Kidney (tissue), 22 donors: ENCODE measurements at places on chromosomes 4 and X. TPM values are rescaled to one million over a fixed set of nuclear protein-coding genes. Genes with fewer than 3 reads are reported as not detected.
A peak's percentile ranks its signal among the peaks of the same experiment; 100 is the strongest.

The PF4V1 gene
- total RNA-seq: 1.0 TPM

The GBA3 gene
- total RNA-seq: 40.9 TPM

The HDX gene
- 5.9 TPM for total RNA-seq

The FOXR2 gene
- not detected for total RNA-seq

The AREG gene
- 11.8 TPM for total RNA-seq

The ATG4A gene
- total RNA-seq: 14.7 TPM

The RAI2 gene
- total RNA-seq: 43.1 TPM

The TLR10 gene
- 2.0 TPM for total RNA-seq

The NAP1L2 gene
- total RNA-seq: 9.8 TPM

- H3K4me1 ChIP-seq: no peaks in the 10 kb centered on the region
- no peak overlapping the region for H3K4me3 ChIP-seq
- no peaks in the 10 kb centered on the region for H3K36me3 ChIP-seq
- H3K27ac ChIP-seq: no peak overlapping the region
Measured at GRCh38 chr4:53598901-53599300, 7.6 kb upstream of the LNX1 start.

DNA sequence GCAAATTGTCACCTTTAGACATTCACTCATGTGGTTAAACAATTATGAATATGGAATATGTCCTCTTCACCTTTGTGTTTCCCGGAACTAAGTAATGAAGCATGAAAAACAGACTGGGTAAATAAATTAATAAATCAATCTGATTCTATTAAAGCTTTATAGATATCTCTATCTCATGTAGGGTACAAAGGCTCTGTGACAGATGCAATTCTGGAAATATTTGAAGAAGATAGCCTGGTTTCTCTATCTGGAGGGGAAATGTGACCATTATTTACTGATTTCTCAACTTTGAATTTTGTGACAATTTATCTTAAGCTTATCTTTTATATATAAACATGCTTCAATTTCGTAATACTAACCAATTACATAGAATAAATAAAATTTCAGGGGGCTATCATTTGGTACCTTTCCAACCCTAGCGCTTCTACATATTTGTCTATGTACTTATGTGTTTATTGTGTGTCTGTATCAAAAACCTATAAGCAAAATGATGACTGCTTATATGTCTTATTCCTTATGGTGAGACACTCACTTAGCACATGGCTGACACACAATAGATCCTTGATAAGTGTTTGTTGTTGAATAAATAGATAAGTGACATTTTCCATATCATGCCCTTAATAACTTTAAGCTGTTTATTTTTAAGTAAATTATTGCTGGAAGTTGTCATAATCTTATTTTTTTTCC is 9.9 kb downstream of the CTSO start:
- no peaks in the 10 kb centered on the region for H3K4me1 ChIP-seq
- no peak overlapping the region for H3K4me3 ChIP-seq
- no peak for DNase-seq
- no peak overlapping the region for H3K27ac ChIP-seq

- H3K4me3 ChIP-seq: no peak overlapping the region
- H3K27ac ChIP-seq: no peak overlapping the region
- DNase-seq: peak; percentile 20
- H3K4me1 ChIP-seq: no peaks in the 10 kb centered on the region
Measured at GRCh38 chrX:31213941-31214340, 142.1 kb upstream of the FTHL17 start.

- no peaks in the 10 kb centered on the region for H3K36me3 ChIP-seq
- no peak overlapping the region for H3K27ac ChIP-seq
- no peaks in the 10 kb centered on the region for H3K4me1 ChIP-seq
- DNase-seq: no peak
- H3K27me3 ChIP-seq: no peaks in the 10 kb centered on the region
Measured at GRCh38 chrX:25558137-25558536, 542.4 kb upstream of the ARX start.

- no peak overlapping the region for H3K4me3 ChIP-seq
- no peaks in the 10 kb centered on the region for H3K36me3 ChIP-seq
- H3K4me1 ChIP-seq: no peaks in the 10 kb centered on the region
- no peaks in the 10 kb centered on the region for H3K27me3 ChIP-seq
- no peak for DNase-seq
Measured at GRCh38 chr4:3375688-3376087, 66.1 kb upstream of the HGFAC start.

DNA sequence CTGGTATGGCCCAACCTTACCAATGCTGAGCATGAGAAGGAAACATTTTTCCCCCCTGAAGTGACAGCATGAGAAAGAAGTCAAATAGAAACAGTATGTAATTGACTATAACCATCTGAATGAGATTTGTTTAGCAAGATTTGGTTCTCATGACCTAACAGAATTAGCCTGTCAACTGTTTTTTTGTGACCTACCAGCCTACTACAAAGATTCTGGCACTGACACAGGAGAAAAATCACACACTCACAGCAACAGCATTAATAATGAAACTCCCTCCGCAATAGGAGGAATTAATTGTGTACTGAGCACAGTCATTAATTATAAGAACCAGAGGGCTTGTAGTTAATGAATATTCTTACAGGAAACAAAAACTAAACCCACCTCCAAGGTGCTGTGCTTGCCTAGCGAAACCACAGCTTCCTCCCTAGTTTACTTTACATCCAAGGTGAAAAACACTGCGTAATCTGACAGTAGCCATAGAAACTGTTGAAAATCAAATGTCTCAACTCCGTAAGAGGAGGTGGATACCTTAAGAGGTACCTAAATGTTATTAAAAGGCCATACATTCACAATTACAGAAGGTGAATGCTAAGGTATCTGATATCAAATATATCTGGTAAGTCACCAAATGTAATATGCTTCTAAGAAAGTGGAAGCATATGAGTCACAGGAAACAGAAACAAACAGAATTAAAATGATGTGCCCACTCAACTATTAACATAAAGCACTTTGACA is 34.9 kb downstream of the MMRN1 start:
- peak overlapping the region; percentile 49 for H3K27ac ChIP-seq
- no peak for DNase-seq
- H3K27me3 ChIP-seq: no peaks in the 10 kb centered on the region
- no peaks in the 10 kb centered on the region for H3K4me1 ChIP-seq

DNA sequence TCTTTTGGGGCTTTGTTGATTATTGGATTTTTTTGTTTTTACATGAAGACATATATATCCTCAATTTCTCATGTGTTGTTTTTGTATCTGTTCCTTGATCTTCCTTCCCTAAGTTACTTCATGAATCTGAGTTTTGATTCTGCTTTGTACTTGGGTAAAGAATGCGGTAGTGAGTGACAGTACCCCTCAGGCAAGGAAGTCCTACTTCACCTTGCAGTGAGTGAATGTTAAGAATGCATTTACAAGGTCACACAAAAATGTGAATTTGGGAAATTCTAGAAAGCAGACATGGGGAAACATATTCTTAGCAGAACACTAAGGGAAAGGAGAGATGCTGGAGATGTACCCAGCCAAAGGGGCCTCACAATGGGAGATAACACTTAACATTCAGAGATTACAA is 373.1 kb upstream of the LCORL start:
- H3K27ac ChIP-seq: no peak overlapping the region
- H3K4me3 ChIP-seq: no peak overlapping the region
- no peaks in the 10 kb centered on the region for H3K27me3 ChIP-seq
- H3K4me1 ChIP-seq: no peaks in the 10 kb centered on the region
- DNase-seq: no peak
- H3K36me3 ChIP-seq: no peaks in the 10 kb centered on the region

DNA sequence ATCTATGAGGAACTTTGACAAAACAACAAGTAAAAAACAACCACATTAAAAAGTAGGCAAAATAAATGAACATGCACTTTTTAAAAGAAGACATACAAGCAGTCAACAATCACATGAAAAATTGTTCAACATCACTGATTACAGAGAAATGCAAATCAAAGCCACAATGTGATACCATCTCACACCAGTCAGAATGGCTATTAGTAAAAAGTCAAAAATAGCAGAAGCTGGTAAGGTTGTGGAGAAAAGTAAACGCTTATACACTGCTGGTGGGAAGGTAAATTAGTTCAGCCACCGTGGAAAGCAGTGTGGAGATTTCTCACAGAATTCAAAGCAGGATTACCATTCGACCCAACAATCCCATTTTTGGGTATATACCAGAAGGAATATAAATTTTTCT is 17.0 kb upstream of the LNX1 start:
- H3K4me1 ChIP-seq: no peaks in the 10 kb centered on the region
- DNase-seq: no peak
- no peaks in the 10 kb centered on the region for H3K36me3 ChIP-seq
- H3K4me3 ChIP-seq: no peak overlapping the region

DNA sequence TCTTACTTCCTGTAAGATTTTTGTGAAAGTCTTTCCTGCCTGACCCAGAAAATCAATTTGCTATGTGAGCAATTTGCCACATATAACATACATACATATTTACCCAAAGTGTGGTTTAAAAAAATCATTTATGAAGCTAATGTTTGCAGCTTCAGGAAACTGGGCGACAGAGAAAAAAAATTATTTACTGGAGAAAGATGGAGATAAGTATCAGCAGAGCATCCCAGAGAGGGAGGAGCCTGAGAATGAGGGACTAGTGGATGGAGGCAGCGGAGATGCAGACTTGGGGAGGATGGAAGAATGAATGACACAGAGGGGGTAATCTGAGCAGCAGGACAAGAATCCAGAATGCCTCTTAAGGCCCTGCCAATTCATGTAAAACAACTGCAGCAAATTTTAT is 975 bp upstream of the GYPA start:
- no peak overlapping the region for H3K27ac ChIP-seq
- no peaks in the 10 kb centered on the region for H3K36me3 ChIP-seq
- H3K4me3 ChIP-seq: no peak overlapping the region
- no peak for DNase-seq
- no peaks in the 10 kb centered on the region for H3K4me1 ChIP-seq

GRCh38 chr4:118746251-118746919 is 61.2 kb downstream of the METTL14 start:
- peaks cover 2% of the 10 kb centered on the region for H3K36me3 ChIP-seq
- no peak overlapping the region for H3K27ac ChIP-seq
- no peaks in the 10 kb centered on the region for H3K27me3 ChIP-seq
- no peaks in the 10 kb centered on the region for H3K4me1 ChIP-seq

DNA sequence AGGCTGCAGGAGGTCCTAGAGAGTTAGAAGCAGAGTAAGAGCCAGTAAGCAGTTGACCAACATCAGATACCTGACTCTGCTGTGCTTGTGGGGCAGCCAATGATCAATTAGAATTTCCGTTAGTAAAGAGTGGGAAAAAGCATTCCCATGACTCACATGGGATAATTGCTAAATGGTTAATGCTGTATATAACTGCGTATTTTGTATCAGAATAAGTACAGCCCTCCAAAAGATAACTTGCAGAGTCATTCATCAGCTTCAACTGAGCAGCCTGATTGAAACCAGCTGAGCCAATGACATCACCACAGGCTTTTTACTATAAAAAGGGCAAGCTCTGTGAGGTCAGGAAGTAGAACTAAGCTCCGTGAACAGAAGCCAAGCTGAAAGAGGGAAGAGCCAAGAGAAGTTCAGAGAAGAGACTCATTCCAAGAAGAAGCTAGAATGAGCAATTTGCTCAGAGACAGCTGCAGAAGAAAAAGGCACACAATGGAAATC is 67.9 kb downstream of the PPP3CA start:
- no peaks in the 10 kb centered on the region for H3K36me3 ChIP-seq
- no peaks in the 10 kb centered on the region for H3K4me1 ChIP-seq
- no peaks in the 10 kb centered on the region for H3K27me3 ChIP-seq
- no peak for DNase-seq

- no peaks in the 10 kb centered on the region for H3K27me3 ChIP-seq
- no peaks in the 10 kb centered on the region for H3K36me3 ChIP-seq
- H3K4me3 ChIP-seq: no peak overlapping the region
- no peak overlapping the region for H3K27ac ChIP-seq
- DNase-seq: no peak
Measured at GRCh38 chrX:78548012-78548411, 111.1 kb downstream of the RTL3 start.

DNA sequence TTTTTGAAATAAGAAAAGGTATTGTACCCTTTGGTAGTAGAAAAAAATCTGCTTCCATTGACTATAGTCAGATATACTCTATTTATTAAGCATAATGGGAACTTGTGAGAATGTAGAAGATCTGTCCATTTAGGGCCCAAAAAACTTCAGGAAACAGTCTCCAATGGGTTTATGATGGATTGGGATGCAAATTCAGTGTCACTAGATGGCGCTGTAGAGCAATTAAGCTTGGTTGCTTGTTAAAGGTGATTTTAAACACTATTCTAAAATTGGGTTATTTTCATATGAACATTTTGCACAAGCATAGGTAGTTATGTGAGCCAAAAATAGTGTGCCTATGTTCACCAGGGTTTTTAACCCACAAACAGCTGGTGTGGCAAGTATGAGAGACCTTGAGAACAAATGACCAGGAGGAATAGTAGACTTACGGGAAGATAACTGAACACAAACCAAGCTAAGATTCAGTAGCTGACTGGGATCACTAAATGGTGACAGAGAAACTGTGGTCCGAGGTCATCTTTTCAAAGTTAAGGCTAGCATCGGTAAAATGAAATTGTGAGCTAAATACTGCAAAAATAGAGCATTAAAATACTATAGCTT is 80.3 kb upstream of the LSM6 start:
- H3K4me3 ChIP-seq: no peak overlapping the region
- H3K4me1 ChIP-seq: peaks cover 2% of the 10 kb centered on the region
- no peaks in the 10 kb centered on the region for H3K27me3 ChIP-seq
- no peak for DNase-seq
- no peaks in the 10 kb centered on the region for H3K36me3 ChIP-seq
- no peak overlapping the region for H3K27ac ChIP-seq

- H3K27me3 ChIP-seq: no peaks in the 10 kb centered on the region
- H3K4me1 ChIP-seq: no peaks in the 10 kb centered on the region
- no peak for DNase-seq
- no peak overlapping the region for H3K4me3 ChIP-seq
- H3K36me3 ChIP-seq: peaks cover 2% of the 10 kb centered on the region
Measured at GRCh38 chr4:1982124-1983052, 26.4 kb downstream of the NELFA start.

GRCh38 chr4:150072906-150073714 is 5.1 kb upstream of the DCLK2 start:
- H3K27me3 ChIP-seq: no peaks in the 10 kb centered on the region
- H3K4me1 ChIP-seq: no peaks in the 10 kb centered on the region
- no peaks in the 10 kb centered on the region for H3K36me3 ChIP-seq
- no peak overlapping the region for H3K4me3 ChIP-seq
- H3K27ac ChIP-seq: no peak overlapping the region
- DNase-seq: no peak

GRCh38 chr4:905485-906338 is 26.4 kb downstream of the GAK start:
- no peak overlapping the region for H3K4me3 ChIP-seq
- no peaks in the 10 kb centered on the region for H3K27me3 ChIP-seq
- DNase-seq: peak; percentile 57
